ENCODE measurements at places on chromosomes 7 and 10.

DNA sequence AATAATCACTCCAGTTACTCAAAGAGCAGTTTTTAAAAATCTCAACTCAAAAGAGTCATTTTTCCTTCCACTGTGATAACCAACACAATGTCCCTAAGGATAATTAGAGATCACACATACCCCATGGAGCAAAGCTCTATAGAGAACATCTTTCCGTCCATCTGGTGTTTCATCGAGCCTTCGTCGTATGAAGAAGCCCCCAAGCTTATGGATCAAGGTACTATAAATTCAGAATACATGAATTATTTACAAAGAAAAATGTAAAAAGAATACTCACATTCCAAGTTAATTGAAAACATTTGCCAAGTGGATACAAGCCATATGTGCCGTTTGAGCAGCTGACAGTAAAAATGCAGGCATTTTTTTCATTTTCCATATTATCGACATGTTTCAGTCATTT lies 14.8 kb downstream of the GPAM start:
- DNase-seq = no peak

- no peak for DNase-seq
These were observed 481.2 kb downstream of the KCNMA1 start for GRCh38 chr10:77156406-77156879.

DNA sequence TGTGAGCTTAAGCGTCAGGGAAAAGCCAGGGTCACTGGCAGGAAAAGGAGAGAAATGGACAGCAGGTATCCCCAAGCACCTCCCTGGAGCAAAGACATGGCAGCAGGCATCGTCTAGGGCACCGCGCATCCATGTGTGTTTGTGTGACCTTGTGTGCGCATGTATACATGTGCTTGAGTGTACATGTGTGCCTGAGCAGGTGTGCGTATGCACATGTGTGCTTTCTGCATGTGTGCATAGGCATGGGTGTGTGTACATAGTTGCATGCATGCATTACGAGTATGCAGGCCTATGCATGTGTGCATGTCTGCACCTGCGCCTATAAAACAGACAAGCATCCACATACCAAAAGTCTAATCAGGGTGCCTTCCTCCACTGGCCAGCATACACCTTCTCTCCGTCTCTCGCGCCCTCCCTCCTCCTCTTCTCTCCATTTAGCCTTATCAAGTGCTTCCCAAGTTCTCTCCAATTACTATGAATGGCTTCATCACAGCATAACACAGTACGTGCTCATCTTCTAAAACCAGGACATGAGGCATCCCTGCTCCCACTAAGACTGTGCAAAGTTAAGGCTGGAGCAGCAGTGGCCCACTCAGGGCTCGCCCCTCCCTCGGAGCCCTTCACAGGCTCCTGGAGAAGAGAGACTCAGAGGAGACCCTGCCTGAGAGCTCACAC lies 30.6 kb downstream of the RASGEF1A start:
- no peak for DNase-seq

DNA sequence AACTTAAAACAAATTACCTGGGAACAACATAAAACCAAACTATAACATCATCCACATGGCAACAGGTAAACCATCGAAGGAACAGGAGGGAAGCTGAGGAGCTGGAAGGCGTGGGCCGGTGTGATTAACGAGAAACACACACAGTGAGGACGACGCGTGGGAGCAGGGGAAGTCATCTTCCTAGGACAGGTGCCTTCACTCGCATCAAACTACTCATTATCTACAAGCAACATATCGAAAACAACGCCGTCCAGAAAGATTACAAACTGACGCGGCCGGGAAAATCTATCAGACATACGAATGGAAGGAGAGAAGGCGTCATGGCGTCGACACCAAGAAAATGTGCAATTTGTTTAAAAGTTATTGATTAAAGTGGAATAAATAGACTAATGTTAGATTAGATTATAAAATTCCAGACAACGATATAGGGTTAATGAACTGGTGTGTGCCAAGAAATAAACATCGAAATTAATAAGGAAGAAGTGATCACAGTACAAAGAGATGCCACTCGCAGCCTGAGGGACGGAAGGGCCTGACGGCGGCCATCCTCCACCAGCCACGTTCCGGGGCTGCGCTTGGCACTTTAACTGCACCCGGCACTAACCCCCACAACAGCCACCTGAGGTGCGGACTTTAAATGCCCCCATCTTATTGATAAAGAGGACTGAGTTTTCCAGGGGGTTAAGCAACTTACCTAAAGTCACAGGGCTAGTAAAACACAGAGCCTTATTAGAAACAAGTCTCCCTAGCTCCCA lies 581.7 kb downstream of the DNAJB6 start:
- DNase-seq = no peak

DNA sequence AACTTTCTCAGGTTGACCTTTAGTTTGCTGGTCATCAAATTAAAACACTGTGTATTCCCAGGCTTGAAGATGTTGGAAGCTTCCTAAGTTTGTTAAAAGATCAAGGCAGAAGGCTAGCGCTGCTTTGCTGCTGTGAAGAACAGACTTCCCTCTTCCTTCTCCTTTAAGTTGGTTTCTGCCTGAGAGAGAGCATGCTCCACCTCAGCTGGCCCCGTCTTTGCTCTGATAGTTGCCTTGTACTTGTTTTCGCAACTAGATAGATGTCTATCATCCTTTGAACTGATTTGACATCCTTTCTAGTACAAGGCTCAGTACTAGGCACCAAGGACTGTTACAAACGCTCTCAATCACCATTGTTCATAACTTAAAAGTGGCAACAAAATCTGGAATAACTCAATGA lies 177.8 kb upstream of the MKLN1 start:
- DNase-seq = no peak

DNA sequence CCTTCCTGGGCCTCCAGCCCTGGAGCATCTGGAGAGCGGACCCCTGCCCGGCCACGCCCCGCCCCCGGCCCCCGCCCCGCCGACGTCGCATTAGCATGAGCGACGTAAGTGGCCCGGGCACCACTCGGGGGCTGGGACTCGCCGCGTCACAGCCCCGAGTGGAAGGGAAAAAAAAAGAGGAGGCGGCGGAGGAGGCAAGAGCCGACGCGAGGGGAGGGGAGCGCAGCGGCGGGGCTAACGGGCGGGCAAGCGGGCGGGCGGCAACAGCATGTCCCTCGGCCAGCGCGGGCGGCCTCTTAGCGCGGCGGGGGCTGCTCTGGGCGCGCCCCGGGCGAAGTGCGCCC lies at the start of gene SLC18A3:
Gene SLC18A3, plus strand, starts transcription at position 197 of the 344 bp plus-strand sequence. CDS start 431 bp downstream, outside the sequence.
- peak; percentile 36 for DNase-seq

- no peak for DNase-seq
These were observed 8.5 kb downstream of the CALHM2 start for GRCh38 chr10:103443475-103444185.

GRCh38 chr7:159107161-159107892 lies 37.3 kb downstream of the VIPR2 start:
- DNase-seq = no peak

DNA sequence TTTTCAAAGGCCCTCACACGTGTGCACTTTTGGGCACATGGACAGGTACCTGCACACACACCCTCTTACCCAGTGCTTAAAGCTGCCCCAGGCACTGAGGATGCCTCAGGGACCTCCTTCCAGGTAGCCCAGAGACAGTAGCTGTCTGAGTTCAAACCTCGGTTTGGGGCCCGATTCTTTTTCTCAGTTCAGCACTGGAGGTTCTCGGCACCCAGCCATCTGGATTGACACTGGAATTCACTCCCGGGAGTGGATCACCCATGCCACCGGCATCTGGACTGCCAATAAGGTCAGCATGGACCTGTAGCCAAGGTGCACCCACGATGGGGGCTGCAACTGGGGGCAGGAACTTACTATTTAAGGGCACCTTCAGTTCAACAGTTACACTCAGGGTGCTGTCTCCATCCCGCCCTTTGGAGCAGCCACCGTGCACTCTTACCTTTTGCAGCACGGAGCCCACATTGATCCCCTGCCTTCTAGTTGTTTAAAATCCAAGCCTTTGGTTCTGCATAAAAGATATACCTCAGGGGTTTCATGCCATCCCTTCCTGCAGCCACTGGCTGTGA lies 17.7 kb downstream of the CPA5 start:
- no peak for DNase-seq

- DNase-seq = no peak
These were observed 881 bp upstream of the SSBP1 start for GRCh38 chr7:141737118-141737835.

- DNase-seq = no peak
These were observed 213.8 kb downstream of the COBL start for GRCh38 chr7:51102828-51103227.

DNA sequence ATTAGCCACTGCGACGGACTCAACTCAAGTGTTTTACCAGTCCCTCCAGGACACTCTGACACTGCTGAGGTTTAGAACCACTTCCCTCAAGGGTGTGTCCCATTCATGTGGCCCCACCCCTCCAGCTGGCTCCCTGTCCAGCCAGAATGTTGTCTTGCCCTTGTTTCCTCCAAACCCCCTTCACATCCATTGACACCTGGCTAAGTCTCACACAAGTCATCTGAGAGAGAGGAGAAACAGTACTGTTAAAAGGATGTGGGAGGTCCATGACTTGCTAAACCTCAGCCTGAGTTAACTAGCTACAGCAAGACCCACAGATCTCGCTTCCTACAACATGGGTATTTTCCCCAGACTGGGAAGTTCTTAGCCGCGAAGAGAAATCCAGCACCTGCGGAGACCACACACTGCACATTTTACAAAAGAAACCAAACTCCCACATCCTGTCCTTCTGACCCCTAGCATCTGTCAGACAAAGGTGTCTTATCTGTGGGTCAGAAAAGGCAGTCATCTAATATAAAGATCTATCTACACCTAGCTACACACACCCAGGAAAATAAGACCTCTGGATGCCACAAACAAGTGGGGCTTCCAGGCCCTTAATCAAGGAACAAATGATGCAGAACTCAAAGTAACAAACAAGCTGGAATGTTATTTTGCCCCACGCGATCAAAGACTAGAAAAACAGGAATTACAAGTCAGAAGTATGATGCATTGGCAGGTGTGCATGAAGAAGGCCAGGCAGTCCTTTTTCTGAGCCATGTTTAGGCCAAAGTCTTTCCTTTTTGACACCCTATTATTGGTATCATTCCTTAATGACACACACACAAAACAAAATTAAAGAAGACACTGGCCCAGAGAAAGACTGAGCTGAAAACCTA lies 13.9 kb downstream of the OSBPL3 start:
- peak; percentile 65 for DNase-seq

- DNase-seq = no peak
These were observed 1.6 kb downstream of the C10orf143 start for GRCh38 chr10:130108934-130109604.

DNA sequence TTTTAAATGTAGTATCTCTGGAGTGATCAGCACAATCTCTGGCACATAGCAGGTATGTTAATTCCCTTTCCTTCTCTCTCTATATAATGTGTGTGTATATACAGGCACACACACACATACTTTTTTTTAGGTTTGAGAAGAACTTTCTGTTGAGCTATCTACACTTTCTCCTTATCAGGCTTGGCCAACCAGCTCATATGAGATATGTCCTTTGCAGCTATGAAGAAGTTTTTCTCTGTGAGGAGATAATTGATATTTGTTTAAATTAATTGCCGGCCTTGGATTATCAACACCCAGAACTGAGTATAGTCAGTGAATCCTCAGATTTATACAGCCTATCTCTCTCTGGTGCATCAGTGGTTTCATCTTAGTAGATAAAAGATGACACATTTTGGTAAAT lies 2.3 kb upstream of the MCU start:
- DNase-seq = no peak

GRCh38 chr7:2006921-2007381 lies 225.8 kb downstream of the MAD1L1 start:
- no peak for DNase-seq

- no peak for DNase-seq
These were observed 120.9 kb downstream of the TMEM168 start for GRCh38 chr7:112669306-112669705.

- no peak for DNase-seq
These were observed 353.7 kb upstream of the CHRM2 start for GRCh38 chr7:136514776-136515175.

GRCh38 chr7:4200546-4201094 lies 481.5 kb upstream of the FOXK1 start:
- DNase-seq = no peak

- no peak for DNase-seq
These were observed 35.3 kb upstream of the PROSER2 start for GRCh38 chr10:11787846-11788245.

DNA sequence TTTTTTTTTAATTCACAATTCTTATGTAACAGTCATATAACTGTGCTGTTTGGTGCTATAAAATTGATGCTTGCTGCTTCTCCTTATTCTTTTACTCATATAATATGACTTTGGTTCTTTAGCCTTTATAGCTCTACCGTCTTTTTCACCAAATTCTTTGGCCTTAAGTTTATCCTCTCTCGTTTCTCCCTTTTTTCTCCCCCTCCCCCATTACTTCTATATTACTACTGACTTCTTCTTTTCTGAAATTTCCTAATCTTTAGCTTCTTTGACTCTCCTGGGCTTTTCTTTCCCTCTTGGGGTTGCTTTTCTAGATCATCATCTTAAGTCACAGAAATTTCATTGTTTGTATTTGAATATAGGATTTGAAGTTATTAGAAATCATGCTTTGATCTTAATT lies 3.8 kb downstream of the BCCIP start:
- no peak for DNase-seq

DNA sequence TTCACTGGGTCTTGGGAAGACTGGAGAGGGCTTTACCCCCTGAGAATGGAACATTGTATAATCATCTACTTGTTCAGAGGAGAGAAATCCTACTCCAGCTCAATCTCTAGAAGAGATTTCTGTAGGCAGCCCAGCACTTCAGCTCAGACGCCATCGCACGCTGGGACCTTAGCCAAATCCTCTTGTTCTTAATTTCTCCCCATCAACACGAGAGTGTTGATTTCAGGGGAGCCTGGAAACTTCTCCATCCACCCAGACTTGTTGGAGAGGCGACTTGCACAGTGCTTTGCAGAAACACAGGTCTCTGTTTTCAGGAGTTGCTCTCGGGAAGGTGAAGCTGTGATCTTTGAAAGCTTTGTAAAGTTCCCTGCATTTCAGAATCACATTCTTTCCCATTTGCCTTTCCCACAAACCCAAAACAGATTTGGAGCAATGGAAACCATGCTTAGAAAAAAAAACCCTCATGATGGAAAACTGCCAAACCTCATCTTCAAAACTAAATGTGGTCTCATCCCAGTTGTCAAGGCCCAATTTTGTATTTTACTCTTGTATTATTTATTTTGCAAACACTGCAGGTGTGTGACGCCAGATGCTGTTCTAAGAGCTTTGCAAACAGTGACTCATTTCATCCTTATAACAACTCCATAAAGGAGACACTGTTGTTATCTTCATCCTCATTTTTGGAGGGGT lies 60.9 kb downstream of the CALML3 start:
- no peak for DNase-seq

DNA sequence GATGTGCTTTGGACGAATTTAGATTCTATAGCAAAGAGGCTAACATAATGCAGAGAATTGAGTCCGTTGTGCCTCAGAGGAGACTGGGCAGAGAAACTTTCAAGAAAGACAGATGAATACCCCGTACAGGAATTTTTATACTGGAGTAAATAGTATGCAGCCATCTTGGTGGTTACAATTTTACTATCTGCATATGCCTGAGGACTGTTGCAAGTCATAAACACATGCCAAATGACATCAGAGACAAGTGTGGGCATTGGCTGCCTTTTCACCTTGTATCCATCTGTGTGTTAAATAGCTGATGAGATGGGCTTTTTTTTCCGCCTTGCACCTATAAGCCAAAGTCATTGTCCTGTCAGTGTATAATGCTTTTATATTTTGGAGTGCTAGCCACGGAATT lies 267.5 kb upstream of the SP4 start:
- DNase-seq = no peak

GRCh38 chr7:1889556-1890181 lies 219.6 kb downstream of the ELFN1 start:
- no peak for DNase-seq

GRCh38 chr10:129133856-129134255 lies 333.2 kb upstream of the MGMT start:
- DNase-seq = no peak

GRCh38 chr10:88138319-88138848 lies 275.0 kb downstream of the PTEN start:
- peak; percentile 57 for DNase-seq
